ENCODE measurements at places on chromosomes 3 and 15. TPM values are rescaled to one million over a fixed set of nuclear protein-coding genes. Genes with fewer than 3 reads are reported as not detected.

Gene RFT1
- total RNA-seq, result 12.2 TPM

GRCh38 chr3:11095932-11096265, 58.4 kb upstream of the HRH1 start:
- DNase-seq, result no peak

DNA sequence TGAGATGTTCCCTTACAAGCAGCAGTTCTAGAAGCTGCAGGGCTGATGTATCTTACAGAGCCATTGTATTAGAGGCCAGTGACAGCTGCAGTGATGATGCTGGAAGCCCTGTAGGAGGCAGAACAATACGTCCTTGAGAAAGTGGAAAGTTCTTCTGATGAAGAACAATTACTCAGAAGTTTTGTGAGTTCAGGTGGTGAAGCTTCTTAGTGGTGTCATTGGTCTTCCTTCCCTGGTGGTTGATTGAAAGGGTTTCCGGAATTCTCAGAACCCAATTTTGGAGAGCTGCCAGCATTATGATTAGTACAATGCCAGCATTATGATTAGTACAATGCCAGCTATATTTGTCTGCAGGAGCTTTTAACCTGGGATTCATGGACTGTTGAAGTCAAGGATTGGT, 356.4 kb downstream of the MFSD1 start:
- peak; percentile 91 for DNase-seq

GRCh38 chr3:161822291-161822690, 325.7 kb downstream of the OTOL1 start:
- DNase-seq, result no peak

DNA sequence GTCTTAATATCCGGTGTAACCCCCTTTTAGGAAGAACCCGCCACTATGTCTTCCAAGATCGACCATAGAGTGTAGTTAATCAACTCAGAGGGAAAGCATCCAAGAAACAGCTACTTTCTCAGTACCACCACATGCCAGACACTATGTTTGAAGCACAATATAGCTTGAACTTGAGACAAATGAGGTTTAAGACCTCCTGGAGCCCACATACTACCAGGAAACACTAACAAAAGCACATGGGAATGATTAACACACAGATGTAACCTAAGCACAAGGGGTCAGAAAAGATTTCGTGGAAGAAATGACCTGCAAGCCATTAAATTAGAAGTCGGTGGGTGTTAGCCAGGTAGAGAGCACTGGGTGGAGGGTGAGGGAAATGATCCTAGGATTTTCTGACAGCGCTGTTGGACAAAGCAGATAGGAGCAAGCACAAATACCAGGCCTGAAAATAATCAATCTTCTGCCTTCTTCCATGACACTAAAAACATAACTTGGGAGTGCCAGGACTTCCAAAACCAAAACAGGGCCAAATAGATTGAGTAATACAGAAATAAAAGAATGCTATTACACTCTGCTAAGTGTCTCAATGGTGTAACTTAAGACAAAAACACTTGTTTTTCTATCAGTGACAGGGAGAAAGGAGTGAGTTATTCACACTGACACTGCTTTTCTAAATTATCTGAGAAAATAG, 213.7 kb downstream of the FOXP1 start:
- no peak for DNase-seq
